ENCODE measurements at places on chromosomes 1 and 21. TPM values are rescaled to one million over a fixed set of nuclear protein-coding genes. Genes with fewer than 3 reads are reported as not detected.

Gene ATPAF1
- polyA plus RNA-seq, result 51.7 TPM

Gene OLFML2B
- 85.0 TPM for polyA plus RNA-seq

Gene KLF17
- not detected for polyA plus RNA-seq

Gene SPOCD1
- polyA plus RNA-seq, result 0.52 TPM

Gene LGR6
- polyA plus RNA-seq, result 0.34 TPM

Gene SIPA1L2
- polyA plus RNA-seq, result 40.1 TPM

Gene BSDC1
- polyA plus RNA-seq, result 39.8 TPM

Gene KIF21B
- 1.1 TPM for polyA plus RNA-seq

Gene IL20
- not detected for polyA plus RNA-seq

Gene TSPAN2
- 9.4 TPM for polyA plus RNA-seq

Data from hindlimb muscle (tissue), 1 donor.